ENCODE measurements at places on chromosomes 6 and 20.

DNA sequence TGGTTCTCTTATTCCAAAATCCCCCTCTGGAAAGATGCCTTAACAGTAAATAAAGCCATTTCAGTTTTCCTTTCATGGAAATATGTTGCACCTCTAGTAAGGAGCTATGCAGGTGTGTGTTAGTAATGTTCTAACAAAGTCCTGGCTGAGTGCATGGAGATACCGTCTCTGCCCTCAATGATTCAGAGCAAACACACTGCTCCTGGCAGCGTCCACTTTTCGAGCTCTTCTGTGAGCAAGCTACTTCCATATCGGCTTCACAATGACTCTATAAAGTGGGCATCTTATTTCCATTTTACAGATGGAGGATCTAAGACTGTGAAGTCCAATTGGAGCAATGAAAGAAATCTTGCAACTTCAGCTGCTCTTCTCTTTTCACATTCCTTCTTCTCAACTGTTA lies 3.1 kb downstream of the KLHL32 start:
- DNase-seq: no peak

DNA sequence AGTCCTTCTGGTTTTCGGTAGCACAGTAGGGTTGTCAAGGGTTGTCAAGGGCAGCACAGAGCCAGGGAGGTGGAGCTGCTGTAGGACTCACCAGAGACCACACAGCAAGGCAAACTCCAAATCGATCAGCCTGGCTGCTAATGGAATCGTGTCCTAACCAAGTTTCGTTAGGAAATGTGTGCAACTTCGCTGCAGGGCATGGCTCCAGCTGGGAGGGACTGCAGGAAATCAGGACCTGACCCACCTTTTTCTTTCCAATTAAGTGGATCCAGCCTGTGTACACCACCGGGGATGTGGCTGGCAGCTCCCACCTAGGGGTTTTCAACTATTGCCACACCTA lies 251.7 kb upstream of the QKI start:
- DNase-seq: no peak

GRCh38 chr6:56656466-56656865 lies 13.8 kb upstream of the DST start:
- no peak for DNase-seq

DNA sequence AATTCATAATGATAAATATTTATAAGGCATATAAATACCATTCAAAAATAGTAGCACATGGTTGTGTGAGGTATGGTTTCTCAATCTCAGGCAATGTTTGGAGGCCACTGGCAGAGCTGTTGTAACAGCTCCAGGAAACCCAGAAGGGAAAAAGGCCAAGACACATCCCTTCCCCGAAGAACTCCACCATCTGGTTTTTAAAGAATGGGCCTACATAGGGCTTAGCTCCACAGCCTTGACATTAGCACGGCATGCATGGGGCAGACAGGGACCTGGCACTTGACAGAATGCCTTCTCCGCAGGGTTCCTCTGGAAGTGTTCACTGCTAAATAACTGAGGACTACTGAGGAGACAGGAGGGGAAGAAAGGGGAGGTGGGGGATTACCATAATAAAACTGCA lies 16.1 kb upstream of the FOXO3 start:
- DNase-seq: no peak

- DNase-seq: no peak
These were observed 728.3 kb downstream of the MAFB start for GRCh38 chr20:39960522-39961428.

- DNase-seq: peak; percentile 72
These were observed 128.8 kb downstream of the SOBP start for GRCh38 chr6:107618672-107619071.

- no peak for DNase-seq
These were observed 31.9 kb upstream of the SYNCRIP start for GRCh38 chr6:85674604-85675003.

- DNase-seq: peak; percentile 14
These were observed 140.7 kb downstream of the RNASET2 start for GRCh38 chr6:166815629-166816028.

GRCh38 chr6:118715376-118715775 lies 64.0 kb upstream of the CEP85L start:
- no peak for DNase-seq

- DNase-seq: no peak
These were observed 52.7 kb downstream of the TGM2 start for GRCh38 chr20:38112261-38112929.

DNA sequence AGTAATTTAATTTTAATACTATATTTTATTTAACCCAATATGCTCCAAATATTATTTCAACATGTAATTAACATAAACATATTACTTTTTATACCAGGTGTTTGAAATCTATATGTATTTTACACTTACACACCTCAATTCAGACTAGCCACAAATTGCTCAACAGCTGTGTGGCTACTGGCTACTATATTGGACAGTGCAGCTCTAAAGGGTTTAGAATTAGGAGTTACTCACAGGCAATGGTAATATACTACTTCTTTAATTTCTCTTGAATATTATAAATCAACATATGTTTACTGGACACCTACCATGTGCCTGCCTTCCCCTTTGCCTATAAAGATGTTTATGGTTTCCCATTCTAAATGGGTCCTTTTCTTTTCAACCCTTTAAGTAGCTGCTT lies 2.3 kb downstream of the MTRF1L start:
- no peak for DNase-seq
